ENCODE measurements at places on chromosomes 3 and 15. TPM values are rescaled to one million over a fixed set of nuclear protein-coding genes. Genes with fewer than 3 reads are reported as not detected.

C3orf22 gene
- not detected for total RNA-seq

GRCh38 chr3:26049951-26050350 lies 260.1 kb downstream of the OXSM start:
- DNase-seq: no peak

- no peak for DNase-seq
Observed at GRCh38 chr3:78177780-78178179, 1137.9 kb downstream of the ROBO2 start.

DNA sequence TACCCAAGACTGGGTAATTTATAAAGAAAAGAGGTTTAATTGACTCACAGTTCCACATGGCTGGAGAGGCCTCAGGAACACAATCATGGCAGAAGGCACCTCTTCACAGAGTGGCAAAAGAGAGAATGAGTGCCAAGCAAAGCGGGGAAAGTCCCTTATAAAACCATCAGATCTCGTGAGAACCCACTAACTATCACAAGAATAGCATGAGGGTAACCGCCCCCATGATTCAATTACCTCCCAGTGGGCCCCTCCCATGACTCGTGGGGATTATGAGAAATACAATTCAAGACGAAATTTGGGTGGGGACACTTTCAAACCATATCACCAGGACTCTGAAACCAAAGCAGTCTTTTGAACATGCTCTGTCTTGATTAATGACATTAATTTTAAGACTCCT lies 7.0 kb downstream of the RTP3 start:
- DNase-seq: no peak

DNA sequence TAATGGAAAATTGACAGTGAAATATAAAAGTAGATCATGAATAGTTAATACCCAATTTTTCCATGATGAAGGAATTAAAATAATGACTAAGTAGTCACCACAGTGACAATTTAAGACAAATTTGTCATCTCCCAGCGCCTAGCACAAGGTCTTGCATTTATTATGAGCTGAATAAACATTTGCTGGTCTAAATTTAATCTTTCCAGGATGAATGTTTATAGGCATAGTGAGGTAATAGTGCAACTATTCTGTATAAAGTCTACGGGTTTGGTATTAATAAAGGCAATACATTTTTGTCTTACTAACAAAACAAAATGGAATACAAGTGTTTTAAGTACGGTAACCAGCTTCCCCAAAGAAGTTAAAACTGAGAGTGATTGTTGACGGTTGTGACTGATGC lies 209.3 kb downstream of the CD47 start:
- no peak for DNase-seq

MYO5A gene
- 41.0 TPM for total RNA-seq

GRCh38 chr3:197241173-197241572 lies 57.2 kb downstream of the DLG1 start:
- no peak for DNase-seq

PLAAT1 gene
- total RNA-seq: 0.80 TPM

Data from chondrocyte (in vitro differentiated cells).